Stimulated activated CD8-positive, alpha-beta memory T cell treated with anti-CD3 and anti-CD28 coated beads, Interleukin-4, amount 100 ng/mL, for 24 hours (primary cell): ENCODE measurements at places on chromosomes 7 and 10.
A peak's percentile ranks its signal among the peaks of the same experiment; 100 is the strongest.

GRCh38 chr10:61314273-61314672 is 138.9 kb downstream of the TMEM26 start:
- DNase-seq = no peak

DNA sequence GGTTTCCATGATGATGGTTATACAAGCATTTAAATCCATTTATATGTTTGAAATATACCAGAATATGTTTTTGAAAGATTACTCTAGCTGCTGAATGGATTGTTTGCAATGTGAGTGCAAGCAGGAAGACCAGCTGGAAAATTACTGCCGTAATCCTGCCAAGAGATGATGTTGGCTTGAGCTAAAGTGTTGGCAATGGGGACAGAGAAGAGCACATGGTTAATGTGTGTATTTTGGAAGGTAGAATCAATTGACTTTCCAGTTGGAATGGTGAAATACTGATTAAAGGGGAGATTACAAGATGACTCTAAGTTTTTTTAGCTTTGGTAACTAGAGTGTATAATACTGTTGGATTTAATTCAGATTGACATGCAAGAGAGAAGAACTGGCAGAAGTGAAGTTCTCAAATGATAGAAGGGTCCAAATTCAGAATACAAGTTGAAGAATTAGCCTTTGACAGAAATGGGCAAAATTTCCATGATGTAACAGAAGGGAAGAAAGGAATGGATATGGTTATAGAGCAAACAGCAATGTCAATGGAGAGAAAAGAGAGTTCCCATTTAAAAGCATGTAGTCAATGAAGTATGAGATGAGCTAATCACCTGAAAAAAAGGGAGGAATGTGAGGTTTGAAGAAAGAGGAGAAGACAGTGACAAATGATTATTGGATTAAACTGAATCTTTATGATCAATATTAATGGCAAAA is 422.0 kb downstream of the CDC14C start:
- no peak for DNase-seq

- DNase-seq = no peak
Observed at GRCh38 chr10:50326757-50327701, 75.7 kb upstream of the ASAH2 start.

GRCh38 chr7:113263749-113264148 is 145.4 kb upstream of the SMIM30 start:
- no peak for DNase-seq

GRCh38 chr10:118937226-118937625 is 92.3 kb upstream of the NANOS1 start:
- DNase-seq = no peak

- DNase-seq = no peak
Observed at GRCh38 chr7:271266-272107, 18.5 kb upstream of the FOXL3 start.

DNA sequence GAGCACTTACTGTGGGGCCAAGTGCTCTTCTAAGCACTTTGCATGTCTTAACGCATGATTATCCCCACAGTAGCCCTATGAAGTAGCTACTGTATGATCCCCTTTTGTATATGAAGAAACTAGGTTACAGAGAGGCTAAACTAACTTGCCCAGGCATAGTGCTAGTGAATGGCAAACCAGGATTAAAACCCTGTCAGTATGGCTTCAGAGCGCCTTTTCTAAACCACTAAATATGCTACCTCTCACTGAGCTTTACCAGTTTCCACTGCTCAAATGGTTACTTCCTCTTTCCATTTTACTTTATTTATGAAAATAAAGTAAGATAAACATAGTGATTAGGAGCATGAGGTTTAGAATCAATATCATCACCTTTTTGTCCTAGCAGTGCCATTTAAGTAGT is 73.6 kb downstream of the PODXL start:
- no peak for DNase-seq

DNA sequence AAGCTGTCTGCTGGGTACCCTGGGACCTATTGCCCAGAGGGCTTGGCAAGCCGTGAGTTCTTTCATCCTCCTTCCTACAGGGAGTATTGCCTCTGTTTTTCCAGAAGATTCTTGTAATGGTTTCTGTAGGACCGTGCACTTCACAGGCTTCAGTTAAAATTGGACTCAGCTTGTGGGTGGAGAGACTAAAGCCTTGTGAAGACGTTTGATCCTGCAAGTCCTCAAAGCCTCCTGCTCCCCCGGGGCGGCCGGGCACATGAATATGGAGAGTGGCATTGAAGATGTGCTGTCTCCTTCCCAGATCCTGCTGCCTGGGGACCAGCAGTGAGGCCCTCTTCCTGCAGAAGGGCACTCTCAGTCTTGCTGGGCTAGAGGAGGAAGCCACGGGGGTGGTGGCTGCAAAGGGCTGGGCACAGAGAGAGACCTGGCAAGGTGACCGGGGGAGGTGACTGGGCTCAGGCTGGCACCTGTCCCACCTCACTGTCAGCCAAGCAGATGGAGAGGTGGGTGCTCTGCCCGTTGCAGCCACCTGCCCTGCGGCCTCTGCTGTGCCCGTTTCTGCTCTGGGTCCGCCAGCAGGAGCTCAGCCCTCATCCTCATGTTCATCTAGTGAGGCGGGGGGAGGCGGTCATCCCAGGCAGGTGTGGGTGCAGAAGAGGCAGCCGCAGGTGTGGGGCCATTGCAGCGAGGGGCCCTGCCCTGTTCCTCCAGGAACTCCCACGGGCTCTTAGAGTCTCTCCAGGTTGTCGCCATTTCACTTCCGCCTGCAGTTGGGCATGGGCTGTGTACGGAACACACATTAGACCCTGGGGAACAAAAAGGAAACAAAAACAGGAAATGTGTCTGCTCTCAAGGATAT is 55.7 kb downstream of the TMEM209 start:
- no peak for DNase-seq

GRCh38 chr7:27564881-27565482 is 97.7 kb downstream of the HIBADH start:
- no peak for DNase-seq

DNA sequence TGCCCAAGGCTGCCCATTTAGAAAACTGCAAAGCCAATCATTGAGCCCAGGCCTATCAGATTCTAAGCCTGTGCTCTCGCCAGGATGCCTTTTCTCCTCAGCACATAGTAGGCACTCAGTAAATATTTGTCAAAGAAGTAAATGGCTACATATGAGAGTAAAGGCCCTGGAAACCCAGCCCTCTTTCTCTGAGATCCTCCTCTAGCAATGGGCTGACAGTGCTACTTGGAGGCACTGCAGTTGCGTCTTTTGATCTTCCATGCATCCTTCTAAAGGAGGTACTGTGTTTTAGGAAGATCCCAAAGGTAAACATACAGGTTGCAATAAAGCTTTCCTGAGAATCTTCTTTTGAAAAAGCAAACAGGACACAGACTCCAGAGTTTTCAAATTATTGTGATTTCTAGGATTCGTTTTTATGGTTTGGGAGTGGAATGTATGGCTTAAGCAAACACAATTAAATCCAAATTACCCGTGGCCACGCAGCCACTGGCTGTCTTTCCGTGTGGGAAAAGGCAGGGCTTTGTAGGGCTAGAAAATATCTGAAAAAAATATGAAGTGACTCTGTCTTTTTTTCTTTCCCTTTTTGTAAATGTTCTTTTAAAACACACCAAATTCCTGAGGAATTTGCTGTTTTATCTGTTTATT is 151.3 kb upstream of the BMPER start:
- DNase-seq = no peak

DNA sequence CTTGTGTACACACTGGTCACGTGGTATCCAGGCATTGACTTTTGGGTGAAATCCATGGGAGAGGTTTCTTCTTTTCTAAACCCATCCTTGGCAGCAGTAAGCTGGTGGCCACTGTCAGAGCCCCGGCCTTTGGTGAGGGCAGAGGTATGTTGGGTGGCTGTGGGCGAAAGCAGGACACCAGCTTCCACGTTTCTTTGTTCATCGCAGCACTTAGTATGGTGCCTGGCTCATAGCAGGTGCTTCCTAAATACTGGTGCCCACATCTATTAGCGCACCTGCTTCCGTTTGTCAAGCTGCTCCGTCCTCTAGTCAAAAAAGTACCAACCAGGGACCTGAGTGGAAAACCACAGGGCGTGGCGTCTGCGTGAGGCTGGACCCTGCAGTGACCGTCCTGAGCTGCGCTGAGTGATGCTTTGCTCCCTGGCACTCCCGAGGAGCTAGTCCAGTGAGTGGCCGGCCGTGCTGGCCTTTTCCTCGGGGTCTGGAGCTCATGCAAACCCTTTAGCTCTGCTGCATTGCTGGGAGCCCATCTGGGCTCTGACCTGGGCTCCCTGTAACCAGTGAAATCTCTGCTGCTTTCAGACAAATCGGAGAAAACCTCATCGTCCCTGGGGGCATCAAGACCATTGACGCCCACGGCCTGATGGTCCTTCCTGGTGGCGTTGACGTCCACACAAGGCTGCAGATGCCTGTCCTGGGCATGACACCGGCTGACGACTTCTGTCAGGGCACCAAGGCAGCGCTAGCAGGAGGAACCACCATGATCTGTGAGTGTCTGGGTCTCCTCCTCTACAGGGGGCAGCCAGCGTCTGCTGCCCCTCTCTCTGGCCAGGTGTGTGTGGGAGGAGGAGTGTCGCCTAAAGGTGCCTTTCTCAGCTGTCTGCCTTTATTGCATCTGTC is 5.6 kb downstream of the DPYSL4 start:
- no peak for DNase-seq

DNA sequence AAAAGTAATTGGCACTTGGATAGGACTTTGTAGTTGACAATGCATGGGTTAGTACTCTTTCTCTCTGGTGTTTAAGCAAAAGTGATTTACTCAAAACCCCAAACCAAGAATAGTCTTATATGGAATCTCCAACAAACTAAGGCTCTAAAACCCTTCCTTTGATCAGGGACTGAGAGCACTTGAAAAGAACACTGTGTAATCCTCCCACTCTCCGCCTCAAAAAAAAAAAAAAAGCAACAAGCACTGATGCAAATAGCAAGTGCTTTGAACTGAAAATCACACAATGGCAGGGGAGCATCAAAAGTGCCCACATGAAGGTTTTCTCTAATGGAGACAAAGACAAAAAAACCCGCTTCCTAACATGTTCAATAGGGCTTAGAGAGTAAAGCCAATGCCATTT is 467.9 kb upstream of the AUTS2 start:
- DNase-seq = no peak

- no peak for DNase-seq
Observed at GRCh38 chr10:131670341-131670740, 230.5 kb upstream of the PPP2R2D start.

GRCh38 chr10:49512121-49512809 is 26.7 kb downstream of the ERCC6 start:
- DNase-seq = no peak

GRCh38 chr10:14004536-14004935 is 326.2 kb downstream of the FRMD4A start:
- no peak for DNase-seq

DNA sequence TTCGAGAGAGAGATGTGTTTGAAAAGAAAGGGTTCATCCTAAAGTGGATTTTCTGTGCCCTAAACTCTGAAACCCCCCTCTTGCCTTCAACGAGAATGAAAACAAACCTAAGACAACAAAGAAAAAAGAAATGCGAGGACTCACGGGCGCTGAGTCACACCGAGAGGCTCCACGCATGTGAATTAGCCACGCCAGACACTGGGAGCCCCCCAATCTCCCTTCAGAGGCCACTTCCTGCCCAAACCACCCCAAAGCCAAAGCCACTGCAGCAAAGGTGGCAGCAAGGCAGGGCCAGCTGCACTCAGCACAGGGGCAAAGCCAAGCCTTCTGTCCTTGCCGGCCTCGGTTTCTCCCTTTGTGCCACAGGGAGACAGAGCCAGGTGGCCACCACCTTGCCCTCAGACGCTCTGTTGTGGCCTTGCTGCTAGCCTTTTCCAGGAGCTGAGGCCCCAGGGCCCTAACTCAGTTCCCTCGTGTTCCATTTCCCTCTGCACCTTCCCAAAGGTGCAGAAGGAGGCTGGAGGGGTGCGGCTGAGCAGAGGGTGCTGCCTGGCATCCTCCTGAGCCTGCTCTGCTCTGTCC is 93.3 kb downstream of the FAM53B start:
- peak; percentile 48 for DNase-seq

DNA sequence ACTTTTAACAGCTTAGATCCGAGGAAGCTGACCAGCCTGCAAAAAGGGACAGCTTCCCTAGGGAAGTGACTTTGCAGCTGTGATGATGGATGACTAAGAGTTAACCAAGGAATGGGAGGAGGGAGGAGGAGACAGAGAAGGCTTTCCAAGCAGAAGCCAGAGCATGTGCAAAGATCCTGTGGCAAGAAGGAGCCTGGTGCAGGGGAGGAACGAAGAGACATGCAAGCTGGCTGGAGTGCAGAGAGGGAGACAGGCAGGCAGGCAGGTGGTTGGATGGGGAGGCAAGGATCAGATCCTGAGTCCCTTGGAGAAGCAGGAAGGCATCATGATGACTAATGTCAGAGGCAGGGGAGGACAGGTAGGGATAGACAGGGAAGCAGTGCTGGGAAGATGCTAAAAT is 148.8 kb downstream of the PFKFB3 start:
- no peak for DNase-seq

- no peak for DNase-seq
Observed at GRCh38 chr10:48467669-48468068, 137.2 kb downstream of the ARHGAP22 start.

- no peak for DNase-seq
Observed at GRCh38 chr7:88322151-88322550, 15.5 kb upstream of the STEAP4 start.

DNA sequence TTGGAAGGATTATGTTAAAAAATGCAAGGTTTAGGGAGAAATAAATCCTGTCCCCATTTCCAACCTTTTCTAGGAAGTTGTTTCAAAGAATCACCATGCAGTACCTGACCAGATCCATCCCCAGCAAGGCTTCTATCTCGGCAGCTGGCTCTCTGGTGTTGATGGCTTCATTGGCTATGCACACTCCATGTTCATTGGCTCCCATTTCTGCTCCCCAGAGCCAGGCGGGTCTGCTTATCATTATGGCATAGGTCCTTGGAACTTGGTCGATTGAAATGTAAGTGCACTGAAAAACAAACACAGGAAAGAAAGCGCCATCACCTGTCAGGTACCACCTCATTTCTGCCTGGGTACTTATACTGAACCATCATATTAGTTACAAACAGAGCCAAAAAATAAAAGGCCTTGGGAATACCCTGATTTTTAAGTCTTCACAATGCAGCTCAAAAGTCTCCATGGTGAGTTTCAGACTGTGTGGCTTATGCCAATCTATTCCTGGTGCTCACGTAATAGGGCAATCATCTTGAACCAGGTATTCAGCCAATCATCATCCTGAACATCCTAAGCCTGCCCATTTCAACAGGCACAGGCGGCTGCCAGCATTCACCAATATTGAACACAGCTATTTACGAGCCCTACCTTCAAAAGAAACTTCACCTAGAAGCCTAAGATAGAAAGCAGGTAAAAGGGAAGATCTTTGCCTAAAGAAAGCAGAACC is 34.4 kb downstream of the SCRN1 start:
- DNase-seq = no peak

GRCh38 chr10:58023341-58024073 is 244.2 kb downstream of the IPMK start:
- DNase-seq = no peak
